ENCODE measurements at places on chromosomes 1 and 21.

GRCh38 chr1:95323123-95323522 lies 89.1 kb downstream of the RWDD3 start:
- DNase-seq, result peak; percentile 34

DNA sequence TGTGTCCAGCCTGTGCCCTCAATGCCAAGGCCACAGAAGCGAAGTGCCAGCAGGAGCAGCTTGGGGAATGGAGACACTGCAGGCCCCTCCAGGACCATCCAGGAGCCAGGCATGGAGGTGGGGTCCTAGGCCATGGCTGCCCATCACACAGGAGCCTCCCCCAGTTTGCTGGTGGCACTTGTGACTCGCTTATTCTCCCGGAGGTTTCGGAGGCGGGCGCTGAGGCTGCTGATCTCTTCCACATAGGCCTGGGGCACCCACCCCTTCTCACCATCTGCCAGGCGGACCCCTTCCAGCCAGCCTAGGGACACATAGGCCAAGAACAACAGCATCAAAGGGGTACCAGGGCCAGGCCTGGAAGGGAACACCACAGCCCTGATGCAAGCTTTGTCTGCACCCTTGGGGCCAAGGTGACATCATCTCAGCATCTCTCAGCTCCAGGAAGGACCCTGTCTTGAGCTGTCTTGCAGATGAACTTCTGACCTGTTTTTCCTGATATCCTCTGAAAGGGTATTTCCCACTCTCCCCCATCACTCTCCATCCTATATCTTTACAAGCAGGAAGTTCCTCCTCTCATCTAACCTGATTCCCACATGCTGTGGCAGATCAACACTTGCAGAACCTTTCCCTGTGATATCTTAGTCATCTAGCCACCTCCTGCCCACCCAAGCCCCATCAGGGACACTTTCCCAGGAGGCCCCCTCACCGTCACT lies 13.9 kb downstream of the ARHGEF19 start:
- DNase-seq, result no peak

DNA sequence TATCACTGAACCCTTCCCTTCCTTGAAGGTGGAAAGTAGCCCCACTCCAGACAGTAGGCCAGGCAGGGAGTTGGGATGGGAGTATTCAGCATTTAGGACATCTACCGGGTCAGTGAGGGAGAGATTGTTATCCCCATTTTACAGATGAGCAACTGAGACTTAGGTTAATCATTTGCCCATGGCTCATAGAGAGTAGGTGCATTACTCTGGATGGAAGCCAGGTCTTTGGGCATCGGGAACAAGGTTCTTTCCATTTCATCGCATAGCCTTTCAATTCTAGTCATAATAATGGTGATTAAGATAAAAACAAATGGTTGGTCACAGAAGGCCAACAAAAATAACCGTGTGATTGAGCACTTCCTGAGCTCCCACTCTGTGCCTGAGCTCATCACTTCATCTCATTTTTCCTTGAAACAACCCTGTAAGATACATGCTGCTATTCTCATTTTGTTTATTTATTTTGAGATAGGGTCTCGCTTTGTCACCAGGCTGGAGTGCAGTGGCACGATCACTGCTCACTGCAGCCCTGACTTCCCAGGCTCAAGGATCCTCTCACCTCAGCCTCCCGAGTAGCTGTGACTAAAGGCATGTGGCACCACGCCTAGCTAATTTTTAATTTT lies 64.8 kb downstream of the NAV1 start:
- peak; percentile 19 for DNase-seq

DNA sequence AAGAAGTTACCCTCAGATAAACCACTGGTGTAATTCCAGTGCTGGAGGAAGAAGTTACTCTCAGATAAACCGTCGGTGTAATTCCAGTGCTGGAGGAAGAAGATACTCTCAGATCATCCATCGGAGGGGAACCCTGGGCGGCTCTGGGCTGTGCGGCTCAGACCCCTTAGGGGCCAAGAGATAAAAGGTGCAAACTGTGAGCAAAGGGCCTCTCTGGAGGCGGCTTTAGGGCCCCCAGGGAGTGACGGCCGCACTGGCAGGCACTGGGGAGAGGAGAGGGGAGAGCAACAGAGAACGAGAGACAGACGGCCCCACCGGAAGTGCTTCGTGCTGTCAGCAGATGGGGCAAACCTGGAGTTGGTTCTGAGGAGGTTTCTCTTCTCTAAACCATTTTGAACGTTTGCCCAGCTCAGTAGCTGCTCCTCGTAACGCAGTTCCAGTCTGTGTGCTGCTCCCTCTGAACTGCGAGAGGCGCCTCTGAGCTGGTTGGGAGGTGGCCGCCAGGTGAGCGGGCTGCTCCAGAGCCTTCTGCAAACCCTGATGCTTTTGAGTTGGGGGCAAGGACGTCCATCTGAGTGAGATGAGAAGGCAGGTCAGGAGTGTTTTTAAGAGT lies 62.6 kb upstream of the COL6A1 start:
- no peak for DNase-seq

DNA sequence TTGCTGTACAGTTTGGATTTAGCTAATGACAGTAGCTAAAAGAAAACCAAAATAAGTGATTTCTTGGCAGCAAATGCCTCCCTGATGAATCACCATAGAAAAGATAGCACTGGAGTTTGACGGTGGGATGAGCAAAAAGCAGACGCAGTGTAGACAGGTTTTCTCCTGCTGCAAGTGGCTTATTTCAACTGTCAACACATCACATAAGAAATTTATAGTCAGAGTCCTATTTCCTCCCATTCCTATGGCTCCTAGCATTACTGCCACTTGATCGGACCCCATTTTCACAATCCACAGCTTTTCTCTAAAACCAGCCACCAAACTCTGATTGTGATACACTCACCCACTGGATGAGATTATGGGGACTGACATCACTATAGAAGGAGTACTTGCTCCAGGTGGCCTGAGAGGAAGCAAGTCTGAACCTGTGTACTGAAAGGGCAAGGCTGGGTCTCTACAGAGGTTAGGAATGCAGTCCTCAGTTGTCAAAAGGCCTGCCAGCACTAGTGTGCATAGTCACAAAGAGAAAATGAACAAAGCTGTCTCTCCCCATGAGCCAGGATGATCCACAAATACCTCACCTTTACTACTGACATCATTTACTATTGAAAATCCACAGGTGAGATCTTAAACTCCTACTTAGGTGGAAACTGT lies 359.8 kb downstream of the LTN1 start:
- peak; percentile 77 for DNase-seq

DNA sequence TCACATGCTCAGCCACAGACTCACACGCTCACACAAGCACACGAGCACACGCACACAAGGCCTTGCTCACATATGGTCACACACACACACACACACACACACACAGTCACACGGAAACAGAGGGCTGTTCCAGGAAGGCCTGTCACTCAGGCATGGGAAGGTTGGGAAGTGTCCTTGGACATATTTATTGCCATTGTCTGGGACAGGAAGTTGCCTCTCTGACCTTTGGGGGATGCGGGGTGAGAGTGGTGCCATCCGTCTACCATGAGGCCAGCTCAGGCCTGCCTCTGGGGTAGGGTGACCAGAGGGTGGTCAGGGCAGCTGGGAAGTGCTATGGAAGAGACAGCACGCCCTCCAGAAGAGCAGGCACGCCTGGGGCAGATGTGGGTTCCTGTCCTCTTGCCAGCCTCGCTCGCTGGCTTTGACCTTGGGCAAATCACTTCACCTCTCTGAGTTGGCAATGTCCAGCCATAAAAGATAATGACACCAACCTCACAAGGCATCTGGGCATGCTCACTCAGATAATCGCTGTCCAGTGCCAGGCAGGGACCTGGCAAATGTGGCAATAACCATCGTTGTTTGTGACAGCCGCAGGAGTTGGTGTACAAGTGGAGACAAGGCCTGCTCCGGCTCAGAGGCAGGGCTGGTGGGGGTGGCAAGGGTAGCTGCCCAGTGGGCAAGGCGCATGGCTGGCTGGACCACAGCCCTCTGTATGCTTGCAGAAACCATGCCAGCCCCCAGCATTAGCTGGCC lies 8.0 kb upstream of the GUCA2A start:
- no peak for DNase-seq

DNA sequence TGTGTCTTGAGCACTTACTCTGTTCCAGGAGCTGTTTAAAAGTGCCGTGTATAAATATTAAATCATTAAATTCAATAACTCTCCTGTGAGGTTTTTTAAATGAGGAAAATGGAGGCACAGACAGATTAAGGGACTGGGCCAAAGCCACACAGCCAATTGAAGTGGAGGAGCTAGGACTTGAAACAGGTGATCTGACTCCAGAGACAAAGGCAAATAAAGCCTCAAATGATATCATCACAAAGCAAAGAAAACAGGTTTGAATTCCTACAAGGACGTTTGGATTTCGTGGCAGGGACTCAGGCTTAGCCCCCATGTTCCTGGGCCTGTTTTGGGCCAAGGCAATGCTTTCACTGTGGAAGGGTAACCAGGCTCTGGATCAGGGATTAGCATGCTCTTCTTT lies 45.2 kb upstream of the DMBX1 start:
- DNase-seq, result no peak

DNA sequence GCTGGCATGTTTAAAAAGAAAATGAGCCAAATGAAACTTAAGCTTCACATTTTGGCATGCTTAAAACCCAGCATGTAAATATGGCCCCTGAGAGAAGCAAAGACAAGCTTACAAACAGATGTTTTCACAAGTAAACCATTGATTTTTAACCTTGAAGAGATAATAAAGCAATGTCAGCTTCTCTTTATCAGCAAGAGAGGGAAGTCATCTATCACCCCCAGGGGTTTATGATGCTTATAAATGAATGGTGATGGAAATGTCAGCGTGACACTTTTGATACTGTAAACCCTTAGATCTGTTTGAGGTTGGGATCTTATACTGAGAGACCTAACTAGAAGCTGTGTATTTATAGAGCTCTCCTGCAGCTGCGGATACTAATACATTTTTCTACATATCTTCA lies 471.3 kb downstream of the PLA2G4A start:
- DNase-seq, result no peak

- no peak for DNase-seq
Measured at GRCh38 chr1:119799599-119800177, 11.6 kb downstream of the REG4 start.

- DNase-seq, result peak; percentile 100
Measured at GRCh38 chr1:178238722-178239510, 145.0 kb downstream of the RASAL2 start.

- DNase-seq, result peak; percentile 87
Measured at GRCh38 chr1:8858112-8858668, 20.3 kb downstream of the ENO1 start.

DNA sequence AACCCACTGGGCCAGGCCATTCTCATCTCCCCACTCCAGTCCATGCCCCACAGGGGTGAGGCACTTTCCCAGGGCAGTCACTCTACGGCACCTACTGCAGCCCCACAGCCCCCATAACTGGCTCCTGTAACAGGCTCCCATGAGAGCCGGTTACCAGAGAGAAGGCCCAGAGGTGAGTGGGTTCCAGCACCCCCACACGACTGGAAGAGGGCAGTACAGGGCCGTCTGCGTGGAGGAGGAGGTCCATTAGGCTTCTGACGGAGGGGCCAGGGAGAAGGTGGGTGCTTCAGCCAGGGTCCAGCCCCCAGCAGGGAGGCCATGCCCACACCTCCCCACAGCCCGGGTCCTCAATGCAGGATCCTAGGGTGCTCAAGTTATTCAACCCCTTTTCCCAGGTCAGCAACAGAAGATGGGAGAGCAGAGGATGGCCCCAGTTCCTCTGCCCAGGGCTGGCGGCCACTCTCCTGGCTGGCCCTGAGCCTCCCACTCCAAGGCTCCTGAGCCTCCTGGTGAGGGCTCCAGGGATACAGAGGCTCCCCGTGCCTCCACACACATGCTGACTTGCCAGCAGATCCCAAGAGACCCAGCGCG lies 1.6 kb downstream of the ACAP3 start:
- DNase-seq, result peak; percentile 59

DNA sequence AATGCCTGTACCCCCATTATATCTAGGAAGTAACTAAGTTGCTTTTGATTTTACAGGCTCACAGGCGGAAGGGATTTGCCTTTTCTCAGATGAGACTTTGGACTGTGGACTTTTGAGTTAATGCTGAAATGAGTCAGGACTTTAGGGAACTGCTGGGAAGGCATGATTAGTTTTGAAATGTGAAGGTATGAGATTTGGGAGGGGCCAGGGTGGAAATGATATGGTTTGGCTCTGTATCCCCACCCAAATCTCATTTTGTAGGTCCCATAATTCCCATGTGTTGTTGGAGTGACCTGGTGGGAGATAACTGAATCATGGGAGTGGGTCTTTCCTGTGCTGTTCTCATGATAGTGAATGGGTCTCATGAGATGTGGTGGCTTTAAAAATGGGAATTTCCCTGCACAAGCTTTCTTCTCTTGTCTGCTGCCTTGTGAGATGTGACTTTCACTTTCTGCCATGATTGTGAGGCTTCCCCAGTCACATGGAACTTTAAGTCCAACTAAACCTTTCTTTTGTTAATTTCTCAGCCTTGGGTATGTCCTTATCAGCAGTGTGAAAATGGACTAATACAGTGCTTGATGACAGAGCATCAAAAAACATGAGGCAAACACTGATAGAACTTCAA lies 1119.5 kb downstream of the PLA2G4A start:
- no peak for DNase-seq

DNA sequence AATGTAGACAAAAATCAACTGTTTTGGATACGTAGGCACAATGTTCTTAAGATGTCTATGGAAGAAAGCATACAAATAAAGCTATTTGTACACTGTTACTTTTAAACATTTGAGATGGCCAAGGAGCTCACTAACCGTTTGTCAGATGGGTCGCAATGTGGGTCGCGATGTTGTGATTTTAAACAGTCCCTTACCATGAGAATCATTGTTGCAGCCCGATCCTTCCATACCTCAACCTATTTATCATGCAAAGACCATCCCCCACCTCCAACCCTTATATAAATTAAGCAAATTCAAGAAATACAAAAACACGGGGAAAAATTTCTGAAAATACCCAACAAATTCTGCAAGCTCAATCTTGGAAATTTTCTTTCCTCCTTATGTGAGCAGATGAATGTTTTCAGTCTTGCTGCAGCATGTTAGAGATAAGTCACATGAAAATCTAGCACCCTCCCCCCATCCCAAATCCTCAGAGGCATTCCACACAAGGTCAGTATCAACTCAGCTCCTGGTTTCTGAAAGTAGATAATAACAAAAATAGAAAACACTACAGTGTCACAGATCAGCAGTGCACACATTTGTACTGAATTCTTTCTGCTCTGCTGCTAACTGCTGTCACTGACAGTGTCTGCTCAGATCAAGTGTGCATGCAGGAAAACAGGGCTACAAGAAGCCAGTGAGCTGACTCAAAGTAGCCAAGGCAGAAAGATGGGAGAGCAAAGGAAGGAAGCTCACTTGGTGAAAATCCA lies 92.9 kb upstream of the TTC39A start:
- no peak for DNase-seq

GRCh38 chr1:31199236-31199790 lies 40.4 kb downstream of the NKAIN1 start:
- DNase-seq, result no peak

All from ELR (cell line).